ENCODE measurements at places on chromosomes 16 and 17.

DNA sequence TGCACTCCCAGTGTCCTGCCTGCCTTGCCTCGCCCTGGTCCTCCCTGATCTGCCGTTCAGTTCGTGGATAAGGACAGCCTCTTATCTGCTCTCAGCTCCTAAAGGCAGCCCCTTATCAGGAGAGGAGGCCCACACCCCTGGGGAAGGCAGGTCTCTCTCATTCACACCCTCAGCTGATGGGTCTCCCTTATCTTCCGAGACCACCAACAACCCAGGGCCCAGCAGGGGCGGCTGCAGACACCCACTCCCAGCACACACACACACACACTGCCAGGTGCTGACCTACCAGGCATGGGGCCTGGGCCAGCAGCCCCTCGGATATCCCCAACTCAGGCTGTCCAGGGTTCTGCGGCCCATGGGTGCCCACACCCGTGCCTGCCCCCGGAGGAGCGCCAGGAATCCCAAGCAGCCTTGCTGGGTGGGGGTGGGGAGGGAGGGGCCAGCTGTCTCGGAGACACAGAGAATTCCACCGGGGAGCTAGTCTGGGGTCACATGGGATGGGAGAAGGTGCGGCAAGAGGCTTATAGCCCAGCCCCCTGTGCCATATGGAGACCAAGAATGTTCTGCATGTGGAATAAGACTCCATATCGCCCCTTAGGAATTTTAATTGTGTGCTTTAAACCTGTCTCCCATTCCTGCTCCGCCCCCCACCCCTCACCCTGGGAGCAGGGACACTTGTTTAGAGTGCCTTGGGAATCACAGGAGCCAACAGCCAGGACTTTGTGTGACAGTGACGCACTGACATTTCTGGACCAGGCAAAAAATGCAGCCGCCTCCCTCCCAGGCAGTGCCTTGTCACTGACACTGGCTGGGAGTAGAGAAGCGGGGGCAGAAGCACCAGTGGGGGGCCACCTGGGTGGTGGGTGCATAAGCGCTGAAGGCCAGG lies 41.9 kb upstream of the EMP2 start:
- no peak for DNase-seq

DNA sequence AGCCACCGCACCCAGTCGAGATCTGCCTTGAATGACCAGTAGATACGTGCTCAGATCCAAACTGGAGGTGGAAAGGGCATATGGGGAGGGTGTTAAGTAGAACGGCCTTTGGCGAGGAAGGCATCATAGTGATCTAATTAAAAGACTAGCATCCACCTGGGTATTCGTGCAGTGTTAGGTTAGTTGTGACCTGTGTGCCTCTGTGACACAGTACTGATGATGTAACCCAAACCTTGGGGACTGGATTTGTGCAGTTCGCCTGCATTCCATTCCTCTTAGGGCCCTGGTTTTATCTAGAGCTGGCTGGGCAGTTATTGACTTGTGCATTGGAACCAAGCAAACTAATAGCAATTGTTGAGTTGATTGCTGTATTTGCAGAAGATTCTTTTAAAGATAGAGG lies 47.9 kb downstream of the SNX29 start:
- DNase-seq, result no peak

- no peak for DNase-seq
These were observed 30.6 kb upstream of the IRX3 start for GRCh38 chr16:54317101-54317611.

- no peak for DNase-seq
These were observed 162.6 kb downstream of the TMEM132E start for GRCh38 chr17:34741967-34742366.

- DNase-seq, result no peak
These were observed 10.7 kb downstream of the WIPI1 start for GRCh38 chr17:68446626-68447041.

- DNase-seq, result no peak
These were observed 186.8 kb upstream of the ZNF469 start for GRCh38 chr16:88195911-88196465.

GRCh38 chr17:28725166-28725659 lies 820 bp downstream of the TLCD1 start:
- no peak for DNase-seq

- no peak for DNase-seq
These were observed 25.2 kb downstream of the DEF8 start for GRCh38 chr16:89973654-89974335.

DNA sequence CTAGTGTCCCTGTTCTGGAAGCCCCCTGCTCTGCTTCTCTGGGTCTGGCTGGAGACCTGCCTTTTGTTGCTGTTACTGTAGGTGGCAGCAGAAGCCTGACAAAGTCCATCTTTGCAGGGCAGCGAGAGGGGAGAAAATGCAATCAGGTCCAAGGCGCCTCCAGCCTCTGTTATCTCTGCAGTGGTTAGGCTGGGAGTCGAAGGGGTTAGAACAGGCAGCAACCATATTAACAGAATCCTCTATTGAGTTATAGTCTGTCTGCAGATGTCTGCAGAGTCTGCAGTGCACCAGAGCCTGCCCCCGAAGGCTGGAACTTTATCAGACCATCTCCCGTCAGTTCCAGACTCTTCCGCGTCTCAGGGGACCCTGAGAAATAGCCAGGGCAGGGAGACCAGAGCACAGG lies 404.9 kb upstream of the EEF2KMT start:
- DNase-seq, result peak; percentile 6

GRCh38 chr17:8611619-8612298 lies 18.8 kb downstream of the MYH10 start:
- no peak for DNase-seq

DNA sequence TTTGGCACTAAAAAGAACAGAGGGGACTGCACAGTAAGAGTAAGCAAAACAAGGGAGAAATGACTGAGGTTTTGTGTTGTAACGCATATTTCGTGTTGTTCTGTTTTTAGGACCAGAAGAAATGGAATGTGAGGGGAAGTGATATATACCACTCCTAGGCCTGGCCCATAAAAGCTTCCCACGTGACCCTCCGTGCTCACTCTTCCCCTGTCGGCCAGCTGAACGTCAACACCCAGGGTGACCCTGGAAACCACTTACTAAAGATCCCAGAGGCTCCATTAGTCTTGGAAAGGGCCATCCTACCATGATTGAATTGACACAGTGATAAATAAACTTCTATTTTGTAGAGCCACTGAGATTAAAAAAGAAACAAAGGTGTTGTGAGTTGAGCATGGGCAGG lies 79.8 kb downstream of the HELZ start:
- no peak for DNase-seq

DNA sequence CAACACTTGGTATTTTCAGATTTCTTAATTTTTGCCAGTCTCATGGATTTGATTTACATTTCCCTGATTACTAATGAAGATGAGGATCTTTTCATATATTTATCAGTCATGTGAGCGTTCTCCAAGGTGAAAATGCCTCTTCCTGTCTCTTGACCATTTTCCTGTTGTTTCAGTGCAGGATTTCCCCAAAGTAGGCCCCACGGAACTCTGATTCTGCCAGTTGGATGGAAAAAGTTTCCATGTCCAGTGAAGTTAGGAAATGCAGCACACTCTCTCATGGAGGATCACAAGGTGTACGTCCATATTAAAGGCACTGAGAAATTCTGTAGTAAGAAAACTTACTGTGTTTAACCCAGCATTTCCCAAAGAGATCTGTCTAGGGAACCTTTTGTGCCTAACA lies 16.5 kb upstream of the LIMD2 start:
- no peak for DNase-seq

DNA sequence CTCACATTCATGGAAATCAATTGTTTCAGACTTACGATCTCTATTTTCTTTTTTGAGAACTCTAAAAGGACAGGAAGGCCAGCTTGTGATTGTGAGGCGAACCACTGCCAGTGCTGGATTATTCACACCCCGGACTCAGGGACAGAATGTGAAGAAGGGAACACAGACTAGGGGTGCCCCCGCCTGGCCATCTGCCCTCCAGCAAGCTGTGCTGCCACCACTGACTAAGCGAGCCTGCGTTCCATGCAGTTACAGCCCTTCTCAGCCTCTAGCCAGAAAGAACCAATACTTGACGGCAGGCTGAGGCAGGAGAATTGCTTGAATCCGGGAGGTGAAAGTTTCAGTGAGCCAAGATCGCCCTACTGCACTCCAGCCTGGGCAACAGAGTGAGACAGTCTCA lies 2.8 kb downstream of the HAGH start:
- DNase-seq, result no peak
